Aorta (tissue), 5 donors: ENCODE measurements at places on chromosomes 12 and 14. TPM values are rescaled to one million over a fixed set of nuclear protein-coding genes. Genes with fewer than 3 reads are reported as not detected.

POTEG gene
- total RNA-seq = not detected

- no peaks in the 10 kb centered on the region for H3K27me3 ChIP-seq
- no peak for DNase-seq
- H3K36me3 ChIP-seq = no peaks in the 10 kb centered on the region
- H3K4me1 ChIP-seq = no peaks in the 10 kb centered on the region
- H3K4me3 ChIP-seq = peak overlapping the region; percentile 66
- H3K27ac ChIP-seq = no peak overlapping the region
Observed at GRCh38 chr12:125187148-125187745, 122.0 kb downstream of the AACS start.

HRK gene
- total RNA-seq = 0.06 TPM

GRCh38 chr12:129854591-129854990, 49.2 kb downstream of the TMEM132D start:
- H3K27me3 ChIP-seq = no peaks in the 10 kb centered on the region
- H3K27ac ChIP-seq = no peak overlapping the region
- H3K4me1 ChIP-seq = no peaks in the 10 kb centered on the region
- H3K36me3 ChIP-seq = no peaks in the 10 kb centered on the region
- no peak overlapping the region for H3K4me3 ChIP-seq

RTL1 gene
- not detected for total RNA-seq

- H3K4me1 ChIP-seq = peaks cover 1% of the 10 kb centered on the region
- no peak overlapping the region for H3K4me3 ChIP-seq
- no peaks in the 10 kb centered on the region for H3K27me3 ChIP-seq
- DNase-seq = no peak
Observed at GRCh38 chr14:50524731-50525515, 7.4 kb downstream of the MAP4K5 start.

STXBP6 gene
- 1.8 TPM for total RNA-seq

DBX2 gene
- total RNA-seq = 0.19 TPM

CLEC1B gene
- total RNA-seq = not detected

NCOR2 gene
- total RNA-seq = 201 TPM

- no peaks in the 10 kb centered on the region for H3K27me3 ChIP-seq
- H3K4me3 ChIP-seq = no peak overlapping the region
Observed at GRCh38 chr12:1965916-1966315, 38.3 kb downstream of the DCP1B start.

DNA sequence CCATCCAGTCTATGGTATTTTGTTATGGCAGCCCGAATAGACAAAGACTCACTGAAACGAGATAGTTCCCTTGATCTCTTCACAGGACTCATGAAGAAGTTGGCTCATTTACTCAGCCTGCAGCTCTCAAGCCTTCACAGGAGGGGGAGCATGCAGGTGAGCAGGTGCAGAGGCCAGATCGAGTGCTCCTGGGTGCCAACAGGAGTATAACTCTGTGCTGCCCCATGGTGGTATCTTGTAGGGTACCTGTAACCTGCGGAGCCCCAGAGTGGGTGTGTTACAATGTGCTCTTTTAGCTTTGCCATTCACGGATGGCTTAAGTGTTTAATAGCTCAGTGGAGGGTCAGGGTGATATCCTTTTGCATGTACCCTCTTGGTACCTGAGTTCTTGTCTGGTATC, 159.5 kb downstream of the METTL25 start:
- no peak for DNase-seq
- no peaks in the 10 kb centered on the region for H3K4me1 ChIP-seq
- H3K27ac ChIP-seq = no peak overlapping the region
- H3K27me3 ChIP-seq = no peaks in the 10 kb centered on the region
- H3K36me3 ChIP-seq = no peaks in the 10 kb centered on the region

- H3K27ac ChIP-seq = no peak overlapping the region
- no peaks in the 10 kb centered on the region for H3K4me1 ChIP-seq
- no peaks in the 10 kb centered on the region for H3K27me3 ChIP-seq
- H3K36me3 ChIP-seq = no peaks in the 10 kb centered on the region
- DNase-seq = no peak
Observed at GRCh38 chr12:26359576-26359975, 164.2 kb downstream of the SSPN start.

DNA sequence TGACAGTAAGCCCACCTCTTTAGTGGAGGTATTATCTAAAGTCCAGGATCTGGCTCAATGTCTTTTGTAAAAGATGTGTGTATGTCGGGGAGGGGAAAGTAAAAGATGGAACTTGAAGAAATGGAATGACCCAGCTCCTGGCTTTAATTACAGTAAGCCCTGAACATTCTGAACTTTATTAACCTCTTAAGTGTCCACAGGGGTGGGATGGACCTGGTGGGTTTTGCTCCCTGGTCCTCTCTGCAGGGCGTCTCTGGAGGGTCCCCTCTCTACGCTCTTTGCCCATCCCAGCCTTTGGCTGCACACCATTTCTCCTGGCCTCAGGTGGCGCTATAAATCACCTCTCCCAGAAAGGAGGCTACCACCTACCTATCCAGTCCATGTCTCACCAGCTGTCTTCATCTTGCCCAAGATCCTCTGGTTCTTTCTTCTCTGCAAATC, 3.7 kb upstream of the CISTR start:
- no peak overlapping the region for H3K27ac ChIP-seq
- H3K4me3 ChIP-seq = no peak overlapping the region
- H3K36me3 ChIP-seq = no peaks in the 10 kb centered on the region
- no peak for DNase-seq

GRCh38 chr14:43872752-43873655, 634.1 kb downstream of the FSCB start:
- H3K27me3 ChIP-seq = no peaks in the 10 kb centered on the region
- no peak for DNase-seq
- H3K4me3 ChIP-seq = no peak overlapping the region
- no peaks in the 10 kb centered on the region for H3K4me1 ChIP-seq

DNA sequence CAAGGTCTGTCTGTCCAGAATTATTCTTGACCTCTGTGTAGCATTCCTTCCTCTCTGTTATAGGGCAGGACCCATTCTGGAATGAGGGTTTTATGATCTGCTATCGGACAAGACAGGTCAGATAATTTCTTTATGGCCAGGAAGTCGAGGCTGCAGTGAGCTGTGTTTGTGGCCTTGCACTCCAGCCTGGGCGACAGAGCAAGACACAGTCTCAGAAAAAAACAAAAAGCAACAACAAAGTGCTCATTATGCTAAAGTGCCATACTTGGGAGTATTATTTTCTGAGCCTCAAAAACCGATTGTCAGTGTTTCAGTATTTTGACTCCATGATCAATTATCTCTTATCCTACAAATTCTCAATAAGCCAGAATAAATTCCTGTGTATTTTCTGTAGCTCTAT, 4.1 kb downstream of the CIPC start:
- DNase-seq = no peak
- peak overlapping the region; percentile 21 for H3K27ac ChIP-seq
- H3K36me3 ChIP-seq = no peaks in the 10 kb centered on the region
- H3K4me3 ChIP-seq = no peak overlapping the region
- no peaks in the 10 kb centered on the region for H3K4me1 ChIP-seq

GRCh38 chr14:67620217-67620785, 581 bp downstream of the ARG2 start:
- peaks cover 2% of the 10 kb centered on the region for H3K4me1 ChIP-seq
- H3K27me3 ChIP-seq = no peaks in the 10 kb centered on the region
- H3K4me3 ChIP-seq = peak overlapping the region; percentile 42
- no peaks in the 10 kb centered on the region for H3K36me3 ChIP-seq
- DNase-seq = peak; percentile 77

DNA sequence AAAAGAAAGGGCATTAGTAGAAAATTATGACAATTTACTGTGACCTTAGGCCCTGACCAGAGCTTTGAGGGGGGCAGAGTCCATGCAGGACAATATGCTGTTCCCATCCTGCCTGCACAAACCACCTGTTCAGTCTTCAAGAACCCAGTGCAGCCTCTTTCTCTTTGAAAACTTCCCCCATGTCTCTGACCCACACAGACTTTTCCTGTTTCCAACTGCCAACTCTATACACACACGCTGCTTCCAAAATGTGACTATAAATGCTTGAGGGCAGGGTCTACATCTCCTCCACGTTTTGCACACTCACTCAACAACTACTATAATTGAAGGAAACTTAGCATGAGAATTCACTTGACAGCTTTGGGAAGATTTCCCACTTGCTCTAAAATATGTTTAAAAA, 36.6 kb upstream of the SYCP3 start:
- DNase-seq = no peak
- no peak overlapping the region for H3K27ac ChIP-seq
- H3K4me1 ChIP-seq = no peaks in the 10 kb centered on the region

- no peak overlapping the region for H3K27ac ChIP-seq
- DNase-seq = no peak
- no peak overlapping the region for H3K4me3 ChIP-seq
- H3K36me3 ChIP-seq = no peaks in the 10 kb centered on the region
- H3K27me3 ChIP-seq = no peaks in the 10 kb centered on the region
- no peaks in the 10 kb centered on the region for H3K4me1 ChIP-seq
Observed at GRCh38 chr12:109772622-109773321, 59.1 kb downstream of the FAM222A start.

DNA sequence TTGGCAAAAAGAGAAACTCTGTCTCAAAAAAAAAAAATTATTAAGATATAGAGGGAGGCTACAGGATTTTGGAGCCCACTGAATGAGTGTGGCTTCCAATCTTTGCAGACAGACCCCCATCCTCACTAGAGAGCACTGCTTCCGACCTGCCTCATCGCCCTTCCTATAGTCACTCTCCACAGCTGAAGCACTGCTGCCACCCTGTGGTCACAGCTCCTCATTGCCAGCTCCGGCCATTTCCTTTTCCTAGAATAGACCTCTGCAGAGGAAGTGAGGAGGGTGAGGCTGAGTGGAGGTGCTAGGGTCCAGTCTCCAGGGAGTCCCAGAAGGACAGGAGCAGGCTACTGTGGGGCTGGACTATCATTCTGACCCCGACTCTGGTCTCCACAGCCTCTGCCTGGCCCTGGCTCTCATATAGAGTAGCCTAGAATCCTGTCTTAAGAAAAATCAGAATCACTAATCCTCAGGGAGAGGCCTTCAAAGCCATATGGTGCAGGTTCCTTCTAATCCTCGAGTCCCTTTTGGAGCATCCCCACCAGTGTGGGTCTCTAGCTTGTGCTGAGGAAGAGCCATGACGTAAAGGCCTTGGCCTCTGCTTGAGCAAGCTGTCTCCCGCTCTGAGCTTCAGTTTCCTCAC, 1.4 kb upstream of the NPFF start:
- H3K4me3 ChIP-seq = no peak overlapping the region
- no peak overlapping the region for H3K27ac ChIP-seq
- H3K27me3 ChIP-seq = no peaks in the 10 kb centered on the region
- no peaks in the 10 kb centered on the region for H3K4me1 ChIP-seq
- DNase-seq = peak; percentile 94
- H3K36me3 ChIP-seq = peaks cover 3% of the 10 kb centered on the region

BTBD6 gene
- total RNA-seq = 40.4 TPM

DNA sequence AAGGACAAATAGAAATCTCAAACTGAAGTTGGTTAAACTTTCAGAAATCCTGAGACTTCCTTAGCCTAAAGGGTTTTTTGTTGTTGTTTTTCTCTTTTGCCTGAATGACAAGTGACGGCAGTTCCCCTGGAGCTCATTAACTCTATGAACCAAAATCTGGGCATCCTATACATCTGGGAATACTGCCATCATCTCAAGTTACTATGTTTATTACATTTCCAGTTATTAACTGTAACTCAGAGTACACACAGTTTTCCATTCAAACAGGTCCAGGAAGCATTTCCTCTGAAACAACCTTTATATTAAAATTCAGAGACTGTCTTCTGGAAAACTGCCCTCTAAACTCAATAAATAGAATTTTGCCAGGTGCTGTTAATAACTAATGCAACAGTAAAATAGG, 55.6 kb upstream of the CDKL1 start:
- H3K4me3 ChIP-seq = no peak overlapping the region
- no peaks in the 10 kb centered on the region for H3K27me3 ChIP-seq
- peaks cover 6% of the 10 kb centered on the region for H3K36me3 ChIP-seq

DNA sequence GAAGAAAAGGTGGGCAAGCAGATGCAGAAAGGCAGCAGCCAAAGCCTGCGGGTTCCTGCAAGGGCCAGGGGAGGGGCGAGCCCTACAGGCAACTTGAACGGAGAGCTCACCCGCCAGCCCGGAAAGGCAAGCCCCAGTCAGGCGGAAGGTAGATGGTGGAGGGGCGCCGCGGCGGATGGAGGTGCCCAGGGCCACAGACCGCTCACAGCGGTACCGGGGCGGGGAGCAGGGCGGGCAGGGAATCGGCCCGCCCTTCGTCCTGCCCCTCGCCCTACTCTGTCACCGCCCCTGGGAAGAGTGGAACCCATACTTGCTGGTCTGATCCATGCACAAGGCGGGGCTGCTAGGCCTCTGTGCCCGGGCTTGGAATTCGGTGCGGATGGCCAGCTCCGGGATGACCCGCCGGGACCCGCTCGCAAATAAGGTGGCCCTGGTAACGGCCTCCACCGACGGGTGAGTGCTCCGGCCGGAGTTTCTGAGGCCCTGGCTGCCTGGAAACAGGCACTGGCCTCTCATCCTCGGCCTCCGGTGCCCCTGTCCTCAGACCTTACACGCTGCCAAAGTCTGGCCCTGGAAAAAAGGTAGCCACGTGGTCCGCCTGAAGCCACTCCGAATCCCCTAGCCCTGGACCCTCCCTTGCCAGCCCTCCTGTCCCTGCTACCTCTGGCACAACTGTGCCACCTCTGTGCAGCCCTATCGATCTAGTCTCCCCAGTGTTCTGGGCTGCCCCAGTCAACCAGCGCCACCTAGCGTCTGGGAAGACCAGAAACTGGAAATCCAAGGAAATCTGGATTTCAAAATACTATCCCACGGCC, at the start of gene DHRS4:
Gene DHRS4 (plus strand): TSS at position 307 of the 815 bp plus-strand sequence. CDS start 19 bp downstream, at position 326.
- no peaks in the 10 kb centered on the region for H3K27me3 ChIP-seq
- peak; percentile 94 for DNase-seq
- peak within 1 kb of the TSS; percentile 82 for H3K27ac ChIP-seq
- H3K4me1 ChIP-seq = no peaks in the 10 kb centered on the region

DNA sequence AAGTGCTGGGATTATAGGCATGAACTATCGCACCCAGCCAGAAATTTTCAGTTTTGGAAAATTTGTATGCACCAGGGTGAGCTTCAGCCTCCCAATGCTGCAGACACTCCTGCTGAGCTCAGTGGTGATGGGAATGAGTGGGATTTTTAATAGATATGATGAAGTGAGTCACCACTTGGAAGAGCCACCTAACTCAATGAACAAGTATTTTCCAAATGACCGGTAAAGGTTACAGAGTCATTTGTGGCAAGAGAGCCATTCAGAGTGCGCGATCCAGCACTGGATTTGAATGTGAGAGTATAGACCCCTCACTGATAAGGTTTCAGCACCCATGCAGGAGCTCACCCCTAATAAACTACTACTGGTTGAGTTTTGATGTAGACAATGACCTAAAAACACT, 100.7 kb downstream of the PPP2R5C start:
- no peaks in the 10 kb centered on the region for H3K36me3 ChIP-seq
- no peak overlapping the region for H3K4me3 ChIP-seq
- H3K4me1 ChIP-seq = no peaks in the 10 kb centered on the region
- no peak overlapping the region for H3K27ac ChIP-seq
- no peaks in the 10 kb centered on the region for H3K27me3 ChIP-seq
